Activated T-cell treated with anti-CD3 and anti-CD28 coated beads, Interleukin-2, amount 50 U/mL, for 24 hours (primary cell): ENCODE measurements at places on chromosomes 6 and 20.

- DNase-seq: no peak
Measured at GRCh38 chr20:15100506-15101160, 763.2 kb upstream of the FLRT3 start.

- DNase-seq: no peak
Measured at GRCh38 chr6:8743170-8743745, 307.9 kb upstream of the SLC35B3 start.

GRCh38 chr6:155377061-155377460, 62.8 kb upstream of the TFB1M start:
- DNase-seq: no peak

GRCh38 chr6:113112086-113112485, 745.1 kb upstream of the MARCKS start:
- no peak for DNase-seq

DNA sequence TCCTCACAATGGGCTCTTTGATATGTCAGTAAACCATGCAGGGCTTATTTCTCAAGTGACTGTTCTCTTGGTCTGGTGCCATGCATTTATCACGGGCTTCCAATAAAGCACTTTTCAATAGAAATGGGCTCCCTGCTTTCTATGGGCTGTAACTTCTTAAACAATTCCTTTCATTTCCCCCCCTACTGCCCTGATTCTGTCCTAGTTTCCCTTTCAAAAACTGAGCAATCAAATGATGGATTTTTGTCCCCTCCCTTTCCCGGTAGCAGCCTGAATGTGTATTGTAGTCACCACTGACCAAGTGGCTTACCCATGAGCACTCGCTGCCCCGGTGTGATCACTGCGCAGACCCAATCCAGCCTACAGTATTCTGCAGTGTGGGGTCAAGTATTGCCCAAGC, 13.9 kb downstream of the RPS10 start:
- no peak for DNase-seq

DNA sequence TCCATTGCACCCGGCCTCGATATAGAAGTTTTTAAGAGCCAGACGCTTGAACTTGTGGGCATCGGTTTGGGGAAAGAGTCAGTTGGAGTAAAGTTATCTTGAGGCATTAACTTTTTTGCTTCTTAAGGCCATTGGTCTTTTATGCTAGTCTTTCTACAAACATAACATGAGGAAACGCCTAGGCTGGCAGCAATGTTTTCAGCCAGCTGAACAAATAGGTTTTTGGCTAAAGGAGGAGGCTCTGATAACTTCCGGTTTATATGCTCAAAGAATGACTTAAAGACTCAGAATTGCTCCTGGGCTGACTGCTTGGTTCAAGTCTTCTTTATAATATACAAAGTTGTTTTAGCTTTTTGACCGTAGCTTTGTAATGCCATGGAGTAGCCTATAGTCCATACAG, 46.2 kb downstream of the HLA-C start:
- DNase-seq: no peak

DNA sequence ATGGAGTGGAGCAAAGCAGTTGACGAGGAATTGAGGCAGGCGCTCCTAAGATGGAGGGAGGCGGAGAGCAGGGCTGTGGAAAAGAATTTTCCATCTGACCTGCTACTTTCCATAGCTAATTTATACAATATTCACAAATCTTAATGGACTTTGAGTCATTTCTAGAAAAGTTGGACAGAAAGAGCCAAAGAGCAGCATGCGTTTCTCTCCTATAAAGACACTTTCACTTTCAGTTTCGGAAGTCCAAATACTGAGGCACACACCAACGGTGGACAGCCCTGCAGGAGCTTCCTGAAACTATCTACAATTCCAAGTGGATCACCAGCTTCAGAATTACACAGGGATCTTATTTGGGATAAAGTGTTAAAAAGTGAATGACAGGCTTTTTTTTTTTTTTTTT, 43.5 kb downstream of the PANK2 start:
- DNase-seq: no peak

GRCh38 chr20:62723351-62723750, 14.7 kb downstream of the NTSR1 start:
- no peak for DNase-seq

DNA sequence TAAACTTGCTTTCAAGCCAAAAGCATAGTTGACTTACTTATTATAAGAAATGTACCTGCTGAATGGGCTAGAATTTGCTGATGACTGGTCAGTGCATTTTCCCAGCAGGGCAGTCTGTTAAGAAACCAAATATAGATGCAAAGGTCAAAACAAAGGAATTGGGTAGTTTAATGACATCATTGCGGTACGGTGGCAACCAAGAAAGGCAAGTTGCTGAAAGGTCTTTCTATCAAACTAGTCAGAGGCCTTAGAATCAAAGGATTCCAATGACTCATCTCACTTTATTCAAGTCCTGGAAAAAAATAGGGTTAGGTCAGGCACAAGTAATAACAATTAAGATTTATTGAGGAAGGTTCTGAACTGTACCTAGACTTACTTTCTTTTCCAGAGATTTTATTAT, 76.4 kb downstream of the KIZ start:
- no peak for DNase-seq

DNA sequence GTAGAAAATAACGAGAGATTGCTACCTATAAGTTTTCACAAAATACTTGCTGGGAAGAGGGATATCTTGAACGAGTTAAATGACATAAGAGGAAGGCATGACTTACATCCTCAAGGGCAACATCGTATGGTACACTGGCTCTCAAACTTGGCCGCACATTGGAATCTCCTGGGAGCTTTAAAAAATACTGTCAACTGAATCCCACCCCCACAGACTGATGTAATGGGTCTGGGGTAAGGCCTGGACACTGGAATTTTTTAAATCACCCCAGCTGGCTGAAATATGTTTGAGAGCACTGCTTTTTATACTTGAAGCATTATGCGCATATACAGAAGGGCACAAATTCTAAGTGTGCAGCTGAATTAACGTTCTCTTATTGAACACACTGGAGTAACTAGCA, 8.0 kb upstream of the TSHZ2 start:
- no peak for DNase-seq

DNA sequence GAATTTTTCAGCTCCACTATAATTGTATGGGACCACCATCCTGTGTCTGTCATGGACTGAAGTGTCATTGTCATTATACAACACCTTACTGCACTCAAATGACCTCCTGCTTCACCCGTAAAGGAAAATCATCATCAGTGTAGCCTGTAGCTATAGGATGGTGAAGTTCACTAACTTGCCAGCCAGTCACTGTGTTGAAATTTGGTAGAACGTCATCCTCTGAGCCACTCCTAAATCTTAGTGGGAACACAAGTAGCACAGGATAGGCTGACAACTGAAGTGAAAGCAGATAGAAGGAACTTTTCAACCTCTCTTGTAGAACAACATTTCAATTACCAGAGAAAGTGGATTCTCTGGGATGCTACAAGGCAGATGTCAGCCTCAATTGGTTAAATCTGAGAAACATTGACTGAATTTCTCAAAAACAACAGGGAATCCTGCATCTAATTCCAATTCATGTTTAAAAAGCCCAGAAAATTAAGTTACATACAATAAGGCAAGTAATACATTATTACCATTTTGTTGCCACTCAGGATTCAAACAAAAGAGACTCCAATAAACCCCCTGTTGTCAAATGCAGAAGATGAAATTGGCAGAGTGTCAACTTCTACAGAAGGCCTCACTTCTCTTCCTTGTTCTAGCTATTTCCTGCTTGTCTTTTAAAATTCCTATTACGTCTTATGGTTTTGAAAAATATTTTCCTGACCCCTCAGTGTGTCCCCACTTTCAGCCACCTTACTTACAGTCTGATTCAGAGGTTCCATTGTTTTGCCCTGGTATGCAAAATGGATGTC, 647.9 kb upstream of the AGPAT4 start:
- no peak for DNase-seq

- DNase-seq: no peak
Measured at GRCh38 chr6:150382171-150382570, 13.4 kb downstream of the IYD start.

- no peak for DNase-seq
Measured at GRCh38 chr6:134663356-134663755, 286.5 kb downstream of the ALDH8A1 start.

DNA sequence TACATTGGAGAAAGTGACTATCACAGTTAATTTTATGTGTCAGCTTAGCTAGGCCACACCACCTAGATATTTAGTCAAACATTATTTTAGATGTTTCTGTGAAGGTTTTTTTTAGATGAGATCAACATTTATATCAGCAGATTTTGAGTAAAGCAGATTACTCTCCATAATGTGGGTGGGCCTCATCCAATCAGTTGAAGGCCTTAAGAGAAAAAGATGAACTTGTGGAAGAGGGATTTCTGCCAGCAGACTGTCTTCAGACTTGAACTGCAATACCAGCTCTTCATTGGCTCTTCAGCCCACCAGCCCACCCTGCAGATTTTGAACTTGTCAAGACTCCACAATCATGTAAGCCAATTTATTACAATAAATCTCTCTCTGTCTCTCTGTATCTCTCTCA, 25.1 kb upstream of the FBXO30 start:
- DNase-seq: no peak

- no peak for DNase-seq
Measured at GRCh38 chr20:54028276-54029011, 42.0 kb downstream of the BCAS1 start.

DNA sequence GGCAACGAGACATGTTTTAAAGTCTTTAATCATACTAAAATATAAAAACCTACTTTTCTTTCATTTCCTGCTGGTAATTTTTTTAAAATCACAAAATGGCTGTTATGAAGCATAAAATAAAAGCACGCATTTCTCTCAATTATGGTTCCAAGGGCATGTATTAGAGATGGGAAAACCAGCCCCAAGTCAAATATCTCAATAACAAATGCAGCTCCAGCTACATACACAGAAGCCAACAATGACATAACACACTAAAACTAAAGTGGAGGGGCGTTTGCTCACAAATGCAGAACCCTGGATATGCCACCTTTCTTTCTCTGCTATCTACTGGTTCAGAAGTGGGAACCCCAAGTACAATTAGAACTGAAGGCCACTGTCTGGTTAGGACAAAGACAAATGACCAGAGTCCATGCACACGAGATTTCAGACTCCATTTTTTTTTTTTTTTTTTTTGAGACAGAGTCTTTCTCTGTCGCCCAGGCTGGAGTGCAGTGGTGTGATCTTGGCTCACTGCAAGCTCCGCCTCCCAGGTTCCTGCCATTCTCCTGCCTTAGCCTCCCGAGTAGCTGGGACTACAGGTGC, 27.8 kb downstream of the EZR start:
- no peak for DNase-seq

- no peak for DNase-seq
Measured at GRCh38 chr6:123062670-123063069, 66.6 kb downstream of the CLVS2 start.

DNA sequence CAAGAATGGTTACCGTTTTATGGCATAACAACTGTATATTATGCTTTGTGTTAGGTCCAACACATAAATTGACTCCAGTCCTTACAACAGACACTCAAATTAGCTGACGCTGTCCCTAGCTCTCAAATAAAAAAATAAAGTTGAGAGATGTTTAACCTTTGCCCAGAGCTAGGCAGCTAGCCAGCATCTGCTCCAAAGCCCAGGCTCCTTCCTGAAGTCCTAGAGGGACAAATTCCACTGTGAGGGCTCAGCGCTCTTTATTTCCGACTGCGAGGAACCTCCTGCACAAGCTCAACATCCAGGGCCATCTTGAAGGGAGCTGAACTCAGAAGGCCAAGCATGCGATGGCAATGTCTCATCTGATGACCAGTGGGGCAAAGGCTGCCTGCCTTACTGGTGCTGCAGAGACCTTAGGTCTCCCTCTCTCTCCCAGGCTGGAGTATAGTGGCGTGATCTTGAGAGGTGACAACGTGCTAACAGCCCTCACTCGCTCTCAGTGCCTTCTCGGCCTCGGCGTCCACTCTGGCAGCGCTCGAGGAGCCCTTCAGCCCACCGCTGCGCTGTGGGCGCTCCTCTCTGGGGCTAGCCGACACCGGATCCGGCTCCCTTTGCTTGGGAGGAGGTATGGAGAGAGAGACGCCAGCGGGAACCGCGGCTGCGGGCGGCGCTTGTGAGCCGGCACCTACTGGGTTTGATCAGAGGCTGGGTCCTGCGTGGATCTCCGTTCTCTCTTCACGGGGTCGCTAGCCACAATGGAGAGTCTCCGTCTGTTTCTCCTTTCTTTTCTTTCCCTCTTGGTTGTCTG, 24.7 kb upstream of the GFOD1 start:
- no peak for DNase-seq

DNA sequence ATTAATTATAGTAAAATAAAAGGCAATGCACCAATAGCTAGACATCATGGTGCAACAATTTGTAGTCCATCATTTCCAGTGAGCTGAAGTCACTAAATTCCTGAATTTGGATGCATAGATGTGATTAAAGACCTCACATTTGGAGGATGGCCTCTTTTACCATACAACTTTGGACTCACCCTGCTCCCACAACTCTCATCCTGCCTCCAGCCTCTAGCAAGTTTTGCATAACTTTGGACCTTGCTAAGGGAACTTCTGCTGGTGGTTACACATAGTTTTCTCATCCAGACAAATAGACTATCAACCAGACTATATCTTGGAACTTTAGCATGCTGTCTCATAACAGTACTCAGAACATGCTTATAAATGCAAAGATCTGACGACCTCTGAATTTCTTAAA, 12.8 kb upstream of the ELOVL2 start:
- DNase-seq: no peak

DNA sequence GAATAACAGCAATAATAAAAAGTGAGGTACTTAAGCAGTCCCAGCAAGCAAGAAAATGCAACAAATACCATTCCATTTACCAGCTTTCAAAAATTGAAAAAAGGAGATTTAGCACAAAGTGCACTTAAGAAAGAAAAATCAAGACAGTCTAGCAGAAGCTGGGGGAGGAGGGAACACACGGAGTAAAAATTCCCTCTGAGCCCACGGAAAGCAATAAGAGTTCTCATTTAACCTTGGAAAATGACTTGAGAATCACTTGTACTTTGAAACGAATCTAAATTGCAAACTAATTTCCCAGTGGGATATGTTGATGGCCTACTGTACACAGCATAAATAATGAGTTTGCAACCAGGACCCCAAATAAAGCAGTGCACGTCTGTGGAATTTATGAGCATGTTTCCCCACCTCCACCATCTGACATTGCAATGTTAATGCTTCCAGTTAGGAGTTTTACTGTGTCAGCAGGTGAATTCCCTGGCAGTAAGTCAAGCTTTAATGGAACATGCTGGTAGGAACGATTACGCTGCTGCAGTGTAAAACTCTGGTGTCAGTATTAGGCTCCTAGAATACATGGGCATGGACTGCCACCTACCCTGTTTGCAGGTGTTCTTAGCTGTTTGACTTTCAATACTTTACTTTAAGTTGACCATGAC, 386.8 kb downstream of the HDGFL1 start:
- DNase-seq: no peak

- DNase-seq: no peak
Measured at GRCh38 chr20:61332016-61332975, 80.2 kb downstream of the CDH4 start.
